ENCODE measurements at places on chromosomes 13 and 19.
A peak's percentile ranks its signal among the peaks of the same experiment; 100 is the strongest.

GRCh38 chr13:21777166-21777565 lies 106.3 kb downstream of the FGF9 start:
- DNase-seq = no peak

- DNase-seq = no peak
Measured at GRCh38 chr13:44305917-44306370, 67.7 kb upstream of the SERP2 start.

GRCh38 chr19:49581007-49581508 lies at the start of gene PRRG2:
Gene PRRG2, plus strand, starts transcription at chr19:49581316. Its CDS starts 1,904 bp downstream, at chr19:49583220.
- DNase-seq = no peak

- DNase-seq = no peak
Measured at GRCh38 chr13:98187155-98187964, 10.3 kb upstream of the RNF113B start.

GRCh38 chr13:112443191-112443994 lies 67.2 kb downstream of the SPACA7 start:
- no peak for DNase-seq

GRCh38 chr19:49020931-49021895 lies 2.9 kb downstream of the CGB3 start:
- DNase-seq = no peak

DNA sequence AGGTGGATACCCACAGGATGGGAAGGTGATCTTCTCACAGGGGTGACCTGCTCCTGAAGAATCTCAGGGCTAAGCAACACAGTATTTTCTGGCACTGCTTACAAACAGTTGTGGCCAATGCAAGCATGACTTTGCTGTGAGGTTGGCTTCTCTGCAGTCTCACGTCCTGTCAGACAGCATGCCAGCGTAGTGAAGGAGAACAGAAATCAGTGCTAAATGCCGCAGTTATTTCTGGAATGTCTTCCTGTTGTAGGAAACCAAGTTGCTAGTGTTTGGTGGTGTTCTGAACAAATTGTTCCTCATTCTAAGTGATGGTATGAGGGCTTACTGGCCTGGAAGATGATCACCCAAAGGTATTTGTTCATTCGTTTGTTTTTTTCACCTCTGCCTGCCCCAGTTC lies 320.1 kb downstream of the MTUS2 start:
- DNase-seq = peak; percentile 13

GRCh38 chr19:6099033-6099432 lies 11.3 kb downstream of the RFX2 start:
- DNase-seq = no peak

- peak; percentile 11 for DNase-seq
Measured at GRCh38 chr19:56253737-56254136, 18.8 kb upstream of the EDDM13 start.

Measured in GM04503 (cell line).